ENCODE measurements at places on chromosomes 2 and 18.

GRCh38 chr2:109498906-109499305 is 114.9 kb downstream of the SEPTIN10 start:
- no peak for DNase-seq

- no peak for DNase-seq
These were observed 592.1 kb downstream of the XIRP2 start for GRCh38 chr2:167480232-167480985.

- DNase-seq, result no peak
These were observed 19.7 kb upstream of the EMILIN2 start for GRCh38 chr18:2827061-2827460.

GRCh38 chr18:4987452-4988405 is 209.3 kb downstream of the AKAIN1 start:
- DNase-seq, result no peak

DNA sequence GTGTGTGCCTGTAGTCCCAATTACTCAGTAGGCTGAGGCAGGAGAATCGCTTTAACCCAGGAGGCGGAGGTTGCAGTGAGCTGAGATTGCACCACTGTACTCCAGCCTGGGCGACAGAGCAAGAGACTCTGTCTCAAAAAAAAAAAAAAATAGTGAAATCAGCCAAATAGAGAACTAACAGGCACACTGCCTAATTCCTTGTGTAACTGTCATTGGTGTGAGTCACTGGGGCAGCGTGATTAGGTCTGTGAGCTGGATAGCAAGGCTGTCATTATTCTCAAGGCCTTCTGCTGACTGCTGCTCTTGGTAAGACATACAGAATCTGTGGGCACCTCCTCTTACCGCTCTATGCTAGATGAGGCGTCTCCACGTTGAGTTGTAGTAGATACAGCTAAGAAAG is 270.3 kb downstream of the NEDD4L start:
- DNase-seq, result no peak

DNA sequence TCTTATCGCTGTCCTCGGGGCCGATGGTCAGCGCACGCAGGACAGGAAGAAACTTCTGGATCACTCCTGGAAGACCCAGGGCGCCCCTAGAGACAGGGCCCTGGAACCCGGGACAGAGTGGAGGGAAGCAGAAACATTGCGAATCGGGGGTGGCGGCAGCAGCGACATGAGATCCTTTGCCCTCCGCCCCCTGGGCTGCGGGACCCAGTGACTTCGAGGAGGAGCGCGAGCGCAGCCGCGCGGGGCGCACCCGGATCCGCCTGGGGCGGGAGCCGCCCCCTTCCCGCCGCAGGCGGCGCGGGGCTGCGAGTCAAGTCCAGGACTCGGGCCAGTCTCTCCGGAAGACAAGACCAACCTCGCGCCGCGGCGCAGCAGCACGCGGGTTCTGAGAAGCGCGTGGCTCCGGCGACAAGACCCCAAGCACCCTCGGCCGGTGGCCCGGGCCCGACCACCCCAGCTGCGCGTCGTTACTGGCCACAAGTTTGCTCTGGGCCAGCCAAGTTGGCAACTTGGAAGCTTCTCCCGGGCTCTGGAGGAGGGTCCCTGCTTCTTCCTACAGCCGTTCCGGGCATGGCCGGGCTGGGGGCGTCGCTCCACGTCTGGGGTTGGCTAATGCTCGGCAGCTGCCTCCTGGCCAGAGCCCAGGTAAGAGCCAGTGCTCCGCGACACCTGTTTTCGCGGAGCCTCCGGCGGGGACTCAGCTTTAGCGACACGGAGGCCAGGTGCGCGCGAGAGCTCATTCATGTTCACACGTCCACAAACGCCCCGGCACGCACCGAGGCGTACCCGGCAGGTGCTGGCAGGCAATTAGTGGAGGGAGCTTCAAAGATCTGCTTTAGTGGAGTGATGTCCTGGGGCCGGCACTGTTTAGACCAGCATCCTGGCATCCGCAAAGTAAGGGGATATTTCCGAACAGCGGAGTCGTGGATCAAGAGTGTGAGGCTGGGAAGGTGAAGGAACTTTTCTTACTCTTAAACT is at the start of gene PTH2R:
Gene PTH2R (plus strand): TSS at position 319 of the 978 bp plus-strand sequence. CDS start 252 bp downstream, at position 571.
- DNase-seq, result no peak

DNA sequence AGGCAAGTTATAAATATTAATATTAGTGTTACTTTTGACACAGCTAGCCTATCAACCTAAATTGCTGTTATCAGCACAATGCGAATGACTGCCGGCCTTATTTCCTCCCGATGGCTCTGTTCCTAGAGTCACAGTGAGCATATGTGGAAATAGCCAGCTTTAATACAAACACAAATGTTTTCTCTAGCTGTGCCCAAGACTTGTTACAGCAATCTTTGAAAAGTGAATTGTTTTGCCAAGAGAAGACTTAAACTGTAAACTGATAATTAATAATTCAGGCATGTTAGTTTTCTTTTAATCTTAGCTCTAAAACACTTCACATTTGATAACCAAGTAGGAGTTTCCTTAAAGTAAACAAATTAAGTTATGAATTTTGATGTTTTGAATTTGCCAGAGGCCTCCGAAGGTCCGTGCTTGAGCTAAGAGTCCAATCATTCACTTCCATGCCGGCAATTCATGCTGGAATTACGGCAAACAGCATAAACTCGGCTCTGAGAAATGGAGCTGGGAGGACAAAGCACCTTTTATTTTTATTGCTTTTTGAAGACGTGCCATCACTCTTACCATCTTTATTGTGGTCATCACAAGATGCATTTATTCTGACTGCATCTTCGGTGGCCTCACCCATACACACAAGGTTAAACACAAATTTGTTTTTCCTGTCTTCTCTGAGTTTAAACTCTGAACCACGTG is 184.5 kb upstream of the CWC22 start:
- no peak for DNase-seq

DNA sequence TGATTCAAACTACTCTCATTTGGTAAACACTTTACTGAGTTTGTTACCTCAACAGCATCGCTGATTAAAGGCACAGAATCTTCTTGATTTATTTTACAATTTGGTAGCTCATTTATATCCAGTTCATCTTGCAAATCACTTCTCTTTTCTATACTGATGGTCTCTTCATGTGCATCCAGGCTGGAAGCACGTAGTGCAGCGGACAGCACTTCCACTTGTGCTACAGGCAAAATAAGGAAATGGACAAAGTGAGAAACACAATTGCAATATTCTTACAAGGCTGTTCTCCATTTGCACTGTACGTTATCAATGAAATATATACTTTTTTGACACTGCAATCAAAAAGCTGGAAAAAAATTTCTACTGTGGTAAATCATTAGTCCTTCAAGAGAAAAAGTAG is 51.0 kb downstream of the PPP4R1 start:
- no peak for DNase-seq

GRCh38 chr2:108853421-108853820 is 66.8 kb downstream of the CCDC138 start:
- DNase-seq, result no peak

DNA sequence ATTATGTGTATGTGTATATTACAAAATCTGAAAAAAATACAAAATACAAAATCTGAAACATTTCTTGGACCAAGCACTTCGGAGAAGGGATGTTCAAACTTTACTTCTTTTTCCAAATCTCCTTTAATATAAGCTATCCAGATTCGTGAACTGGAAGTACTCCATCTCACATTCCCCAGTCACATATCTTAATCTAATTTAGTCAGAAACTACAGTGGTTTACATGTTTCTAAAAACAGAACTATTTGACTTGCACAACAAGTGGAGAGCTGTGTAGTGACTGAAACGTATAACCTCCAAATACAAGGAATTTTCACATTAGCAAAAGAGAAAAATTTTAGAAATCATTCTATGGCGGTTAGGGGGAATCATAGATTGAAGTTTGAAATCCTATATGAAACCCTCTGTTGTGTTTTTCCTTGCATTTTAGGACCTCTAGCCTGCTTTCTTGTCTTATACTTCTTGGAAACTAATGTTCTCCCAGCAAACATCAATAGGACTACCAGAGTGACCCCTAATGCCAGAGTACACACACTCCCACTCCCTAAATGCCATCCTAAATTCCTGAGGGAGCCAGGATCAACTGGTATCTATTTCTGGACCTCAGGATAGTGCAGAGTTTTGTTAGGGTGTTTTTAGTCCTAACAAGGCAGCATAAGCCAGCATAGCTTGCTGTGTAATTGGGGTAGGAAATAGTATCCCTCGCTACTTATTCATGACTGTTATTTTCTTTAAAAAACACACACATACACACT is 30.2 kb upstream of the ROCK1 start:
- no peak for DNase-seq

- no peak for DNase-seq
These were observed 99.1 kb upstream of the ZNF397 start for GRCh38 chr18:35141567-35142274.

GRCh38 chr2:48272199-48272598 is 257.8 kb upstream of the STON1 start:
- DNase-seq, result no peak

- DNase-seq, result no peak
These were observed 30.0 kb downstream of the GALNT1 start for GRCh38 chr18:35611518-35611917.

- DNase-seq, result no peak
These were observed 191.8 kb downstream of the FTCDNL1 start for GRCh38 chr2:199659207-199659606.

All from CMK (cell line).